ENCODE measurements at places on chromosomes 3 and 15.

GRCh38 chr15:62085740-62086139 lies 19.0 kb downstream of the C2CD4A start:
- no peak for DNase-seq

DNA sequence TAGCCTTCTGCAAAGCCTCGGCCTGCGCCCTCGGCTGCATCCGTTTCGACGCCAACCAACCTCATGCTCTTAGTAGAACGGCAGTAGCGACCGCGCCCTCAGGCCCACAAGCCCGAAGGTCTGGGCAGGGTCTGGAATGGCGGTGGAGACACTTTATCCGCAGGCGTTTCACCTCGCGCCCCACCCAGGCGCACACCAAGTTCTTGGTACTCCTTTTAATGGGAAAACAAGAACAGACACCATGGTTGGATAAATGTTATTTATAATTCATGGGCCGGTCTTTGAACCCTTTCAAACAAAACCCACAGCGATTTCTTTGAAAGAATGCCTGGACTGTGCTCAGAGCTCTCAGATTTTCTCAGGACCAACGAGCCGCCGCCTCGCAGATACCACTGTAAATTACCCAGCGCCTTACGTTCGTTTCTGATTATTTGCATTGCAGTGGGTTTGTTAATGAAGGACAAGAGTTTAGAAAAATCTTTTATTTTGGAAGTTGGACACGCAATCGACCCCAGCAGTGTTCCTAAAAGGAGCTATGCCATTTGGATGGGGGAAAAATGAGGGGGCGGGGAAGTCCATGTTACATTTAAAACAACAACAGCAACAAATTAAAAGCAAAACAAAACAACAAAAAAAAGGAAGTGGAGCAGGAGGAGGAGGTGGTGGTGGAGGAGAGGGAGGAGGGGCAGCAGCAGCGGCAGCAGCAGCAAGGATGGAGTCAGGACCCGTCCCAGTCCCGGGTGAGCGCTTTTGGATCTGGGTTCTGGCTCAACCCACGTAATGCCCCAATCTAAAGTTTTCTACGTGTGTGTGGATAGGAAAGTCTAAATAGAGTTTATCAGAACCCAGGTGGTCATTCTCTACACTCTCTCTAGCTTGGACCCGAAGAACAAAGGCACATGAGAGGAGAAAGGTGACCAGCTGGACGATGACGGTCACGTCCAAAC lies 993 bp upstream of the ISL2 start:
- peak; percentile 75 for DNase-seq

DNA sequence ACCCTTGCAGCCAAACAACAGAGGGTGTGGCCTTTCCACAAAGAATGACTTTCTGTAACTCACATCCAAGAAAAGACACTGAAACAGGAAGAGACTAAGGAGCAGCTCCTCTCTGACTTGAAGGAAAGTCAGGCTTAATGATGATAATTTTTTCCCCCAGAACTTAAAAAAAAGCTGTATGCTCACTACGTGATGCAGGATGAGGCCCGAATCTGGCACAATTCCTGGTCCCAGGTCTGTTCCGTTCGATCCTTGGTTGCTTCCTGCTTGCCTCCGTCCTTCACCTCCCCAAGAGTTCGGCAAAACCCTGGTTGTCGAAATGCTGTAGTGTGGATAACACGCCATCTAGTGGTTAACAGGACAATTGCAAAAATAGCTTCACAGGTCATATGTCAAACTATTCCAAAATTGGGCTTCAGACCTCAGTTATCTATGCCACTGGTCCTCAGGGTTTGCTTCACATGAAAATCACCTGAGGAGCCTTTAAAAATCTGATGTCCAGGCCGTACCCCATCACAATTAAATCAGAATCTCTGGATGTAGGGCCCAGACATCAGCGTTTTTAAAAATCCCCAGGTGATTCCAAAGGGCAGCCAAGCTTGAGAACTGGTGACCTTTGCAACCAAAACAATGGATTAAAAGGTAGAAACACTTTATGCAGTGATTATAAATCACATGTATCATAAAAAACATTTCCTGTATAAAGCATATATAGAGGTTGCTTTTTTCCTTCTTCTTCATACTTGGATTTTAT lies 28.1 kb upstream of the SYNM start:
- DNase-seq = peak; percentile 38

DNA sequence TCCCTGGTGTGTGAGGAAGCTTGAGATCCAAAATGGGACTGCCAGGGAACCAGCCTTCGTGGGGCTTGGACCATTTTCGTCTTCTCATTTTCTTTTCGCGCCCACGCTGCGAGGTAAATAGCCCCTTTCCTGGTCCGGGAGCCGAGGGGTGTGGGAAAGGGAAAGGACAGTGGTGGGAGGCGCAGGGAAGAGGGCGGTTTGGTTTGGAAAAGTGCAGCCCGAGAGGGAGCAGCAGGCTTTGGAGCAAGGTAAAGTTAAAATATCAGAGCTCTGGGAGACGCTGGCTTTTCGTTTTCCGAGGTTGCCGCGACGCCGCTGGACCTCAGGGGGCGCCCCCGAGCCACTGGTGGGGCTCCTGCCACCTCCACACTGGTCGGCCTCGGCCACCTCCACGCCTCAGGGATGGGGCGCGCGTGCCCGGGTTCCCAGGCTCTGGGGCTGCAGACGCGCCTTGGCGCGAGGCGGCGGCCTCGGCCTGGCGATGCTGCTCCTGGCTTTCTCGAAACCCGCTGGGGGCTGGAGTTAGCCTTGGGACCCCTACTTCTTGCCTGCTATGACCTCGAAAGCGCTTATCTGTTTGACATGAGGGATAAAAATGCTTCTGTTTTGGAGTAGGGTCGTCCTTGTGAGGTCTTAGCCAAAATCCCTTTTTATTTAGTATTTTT lies 3.2 kb downstream of the PTPRG start:
- DNase-seq = peak; percentile 94

GRCh38 chr3:33201195-33201594 lies 17.4 kb downstream of the SUSD5 start:
- no peak for DNase-seq

DNA sequence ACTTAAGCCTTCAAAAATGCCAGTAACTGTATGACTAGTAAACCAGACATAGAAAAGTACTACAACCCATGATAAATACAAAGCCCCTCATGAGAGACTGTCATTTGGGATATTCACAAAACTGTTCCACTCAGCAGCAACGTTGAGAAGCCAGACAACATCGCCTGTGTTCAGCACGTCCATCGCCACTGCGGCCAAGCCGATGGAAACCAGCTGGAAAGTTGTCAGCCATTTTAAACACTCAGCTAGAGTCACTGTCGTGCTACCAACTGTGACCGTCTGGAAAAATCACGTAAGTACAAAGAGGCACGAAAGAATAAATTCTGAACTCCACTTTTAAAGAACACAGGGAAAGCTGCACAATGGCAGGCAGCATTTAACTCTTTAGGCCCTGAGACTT lies 340.7 kb upstream of the WNT5A start:
- no peak for DNase-seq

DNA sequence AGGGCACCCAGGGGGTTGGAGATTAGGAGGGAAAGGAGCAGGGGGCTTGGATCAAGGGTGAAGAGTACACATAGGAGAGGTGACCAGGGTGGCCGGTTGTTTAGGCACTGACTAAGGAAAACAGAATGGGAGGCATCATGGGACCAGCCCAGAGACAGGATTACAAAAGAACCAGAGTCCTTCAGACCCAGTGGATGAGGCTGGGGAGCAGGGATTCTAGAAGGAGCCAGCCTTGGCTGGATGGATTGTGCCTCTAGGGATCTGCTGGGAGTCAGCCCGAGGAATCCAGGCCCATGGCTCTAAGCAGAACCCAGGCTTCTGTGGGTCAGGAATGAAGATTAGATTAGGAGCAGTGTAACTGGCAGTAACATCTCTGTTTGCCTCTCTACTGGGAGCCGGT lies 98.6 kb downstream of the ARNT2 start:
- no peak for DNase-seq

- no peak for DNase-seq
These were observed 100.5 kb downstream of the KCNH8 start for GRCh38 chr3:19248767-19249166.

DNA sequence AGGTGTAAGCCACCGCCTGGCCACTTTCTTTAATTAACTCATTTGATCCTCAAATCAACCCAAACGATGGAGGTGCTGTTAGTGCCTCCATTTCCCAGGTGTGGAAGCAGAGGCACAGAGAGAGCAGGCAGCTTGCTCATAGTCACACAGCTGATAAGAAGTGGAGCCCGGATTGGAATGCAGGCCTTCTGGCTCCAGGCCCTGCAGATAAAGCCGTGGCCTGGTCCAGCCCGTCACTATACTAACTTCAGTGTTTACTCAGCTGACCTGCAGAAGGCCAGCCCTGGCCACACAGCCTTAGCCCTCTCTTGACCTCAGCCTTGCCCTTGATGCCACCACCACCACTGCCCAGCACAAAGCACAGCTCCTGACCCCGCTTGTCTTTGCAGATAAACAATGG lies 116.7 kb downstream of the NUP210 start:
- DNase-seq = no peak

DNA sequence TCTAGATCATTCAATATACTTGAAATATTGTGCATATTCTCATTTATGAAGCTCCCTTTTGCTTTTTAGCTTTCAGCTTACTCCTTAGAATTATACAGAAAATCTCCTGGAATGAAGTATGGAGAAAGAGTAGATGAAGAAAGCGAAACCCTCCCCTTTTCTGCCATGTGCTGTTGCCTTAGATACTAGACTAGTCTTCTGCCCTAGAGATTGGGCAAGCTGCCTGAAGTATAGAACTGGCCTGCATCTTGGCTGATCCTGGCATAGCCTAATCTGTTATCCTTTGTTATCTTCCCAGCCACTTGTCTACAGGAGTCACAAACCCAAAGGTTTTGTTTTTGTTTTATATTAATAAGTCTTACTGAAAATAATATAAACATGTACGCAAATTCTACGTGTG lies 138.8 kb downstream of the RBPMS2 start:
- DNase-seq = no peak

- DNase-seq = peak; percentile 93
These were observed 70.7 kb downstream of the RPLP1 start for GRCh38 chr15:69523010-69524001.

DNA sequence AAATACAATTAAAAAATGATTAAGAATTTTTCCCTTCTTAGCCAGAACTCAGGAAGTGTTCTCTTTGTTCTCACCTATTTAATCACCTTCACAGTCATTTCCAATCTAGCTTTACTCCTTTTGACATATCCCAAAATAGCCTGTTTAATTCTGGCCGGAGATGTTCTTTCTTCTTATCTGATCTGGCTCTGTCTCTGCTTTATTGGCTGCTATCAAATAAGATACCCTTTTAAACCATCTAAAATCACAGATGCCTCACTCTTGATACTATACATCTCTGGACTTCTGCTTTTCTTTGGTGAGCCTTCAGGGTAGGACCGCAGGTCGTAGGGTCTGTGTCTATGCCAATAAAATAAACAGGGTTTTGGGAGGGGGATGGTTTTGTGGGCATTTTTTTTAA lies 319.2 kb upstream of the SEMA6D start:
- no peak for DNase-seq

DNA sequence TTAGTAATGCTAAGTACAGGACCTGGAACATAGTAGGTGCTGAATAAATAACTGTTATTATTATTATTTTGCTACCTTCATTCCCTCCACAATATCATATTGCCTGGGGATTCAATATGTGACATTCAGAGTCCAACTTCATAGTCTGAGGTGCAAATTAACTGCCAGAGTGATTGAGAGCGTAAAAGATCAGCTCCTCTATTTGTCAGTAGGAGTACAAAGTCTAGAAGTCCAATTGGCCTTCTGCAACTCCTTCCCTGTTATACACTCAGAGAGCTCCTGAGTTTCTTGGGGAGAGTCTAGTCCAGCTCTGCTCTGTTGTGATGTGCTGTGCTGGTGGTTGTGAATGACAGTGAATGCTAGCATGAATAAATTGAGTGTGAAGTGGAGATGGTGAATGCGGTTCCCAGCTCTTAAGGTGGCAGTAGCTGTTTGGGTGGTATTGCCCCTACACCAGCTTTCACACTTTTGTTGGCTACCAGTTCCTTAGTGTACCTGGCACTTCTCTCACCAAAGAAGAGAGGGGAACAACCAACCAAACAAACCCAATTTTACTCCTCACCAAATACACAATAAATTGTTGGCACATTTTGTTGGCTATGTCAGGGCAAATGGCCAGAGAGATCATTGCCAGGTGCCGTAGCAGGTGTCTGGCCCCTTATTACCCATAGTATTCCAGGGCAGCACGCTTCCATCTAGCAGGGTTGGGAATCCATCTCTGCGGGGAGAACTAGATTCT lies 270.1 kb upstream of the TBL1XR1 start:
- no peak for DNase-seq

GRCh38 chr3:172379372-172379771 lies 68.9 kb downstream of the GHSR start:
- DNase-seq = no peak

DNA sequence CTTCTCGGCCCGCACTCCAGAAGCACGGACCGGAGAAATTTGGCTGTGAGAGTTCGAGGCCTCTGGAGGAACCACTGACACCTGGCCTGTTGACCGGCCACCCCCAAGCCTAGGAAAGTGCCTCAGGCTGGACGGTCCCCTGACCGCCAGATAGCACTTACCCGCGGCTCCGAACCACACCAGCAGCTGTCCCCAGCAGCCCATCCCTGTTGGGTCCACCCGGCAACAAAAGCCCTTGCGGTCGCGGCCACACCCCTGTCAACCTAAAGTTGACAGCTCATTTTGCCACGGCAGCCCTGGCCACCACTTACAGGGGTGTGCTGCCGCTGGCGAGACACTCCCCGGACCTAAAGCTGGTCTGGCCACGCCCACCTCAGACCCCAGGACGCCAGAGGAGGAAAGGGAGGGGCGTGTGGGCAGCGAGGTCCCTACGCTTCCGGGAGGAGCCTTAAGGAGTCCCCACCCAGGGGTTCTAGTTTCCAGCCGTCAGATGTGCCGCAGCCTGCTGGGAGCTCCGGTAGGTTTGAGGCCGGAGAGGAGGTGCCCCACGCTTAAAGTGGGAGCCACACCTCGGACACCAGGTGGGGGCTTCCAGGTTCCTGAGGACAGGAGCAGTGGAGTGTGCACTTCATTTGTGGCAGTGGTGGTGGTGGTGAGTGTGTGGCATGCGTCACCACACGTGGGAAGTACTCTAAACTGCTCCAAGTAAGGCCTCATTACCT lies at the start of gene LTK:
Gene LTK (minus strand): TSS at position 322 of the 722 bp plus-strand sequence. CDS start 118 bp downstream, at position 204.
- DNase-seq = peak; percentile 58

GRCh38 chr3:156620260-156620659 lies 54.1 kb upstream of the TIPARP start:
- no peak for DNase-seq

GRCh38 chr3:195285372-195285771 lies 14.4 kb upstream of the XXYLT1 start:
- no peak for DNase-seq

GRCh38 chr3:18100121-18100520 lies 325.0 kb downstream of the SATB1 start:
- DNase-seq = no peak
